ENCODE measurements at places on chromosomes 2 and 18.

GRCh38 chr2:166802475-166802874 lies 85.8 kb upstream of the XIRP2 start:
- DNase-seq = no peak

- DNase-seq = no peak
These were observed 9.8 kb downstream of the HPCAL1 start for GRCh38 chr2:10312437-10312957.

DNA sequence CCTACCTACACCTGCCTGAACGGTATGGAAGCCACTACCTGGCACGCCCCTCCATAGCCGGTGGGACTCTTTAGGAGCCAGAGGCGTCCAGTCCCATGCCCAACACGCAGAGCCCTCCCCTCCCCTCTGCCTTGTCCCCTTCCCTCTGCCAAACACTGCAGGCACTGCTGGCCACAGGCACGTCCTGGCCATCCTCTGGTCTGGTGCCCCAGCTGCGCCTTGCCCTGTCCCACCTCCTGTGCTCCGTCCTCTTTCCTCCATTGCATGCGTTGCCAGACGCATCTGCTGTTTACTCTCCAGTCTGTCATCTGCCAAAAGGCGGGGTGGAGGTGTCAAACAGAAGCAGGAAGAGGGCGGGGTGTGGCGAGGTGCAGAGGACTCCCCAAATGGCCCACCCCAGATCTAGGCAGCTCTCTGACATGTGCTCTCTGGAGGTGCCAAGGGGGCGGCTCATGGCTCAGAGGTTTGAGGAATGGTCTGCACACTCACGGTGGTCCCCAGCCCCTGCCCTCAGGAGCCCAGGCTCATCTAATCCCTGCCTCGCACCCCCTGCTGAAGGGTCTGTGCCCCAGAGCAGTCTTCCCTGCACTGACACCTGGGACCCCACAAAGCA lies 45.1 kb downstream of the HS6ST1 start:
- DNase-seq = peak; percentile 59

- no peak for DNase-seq
These were observed 20.7 kb downstream of the SLC4A3 start for GRCh38 chr2:219648176-219648575.

DNA sequence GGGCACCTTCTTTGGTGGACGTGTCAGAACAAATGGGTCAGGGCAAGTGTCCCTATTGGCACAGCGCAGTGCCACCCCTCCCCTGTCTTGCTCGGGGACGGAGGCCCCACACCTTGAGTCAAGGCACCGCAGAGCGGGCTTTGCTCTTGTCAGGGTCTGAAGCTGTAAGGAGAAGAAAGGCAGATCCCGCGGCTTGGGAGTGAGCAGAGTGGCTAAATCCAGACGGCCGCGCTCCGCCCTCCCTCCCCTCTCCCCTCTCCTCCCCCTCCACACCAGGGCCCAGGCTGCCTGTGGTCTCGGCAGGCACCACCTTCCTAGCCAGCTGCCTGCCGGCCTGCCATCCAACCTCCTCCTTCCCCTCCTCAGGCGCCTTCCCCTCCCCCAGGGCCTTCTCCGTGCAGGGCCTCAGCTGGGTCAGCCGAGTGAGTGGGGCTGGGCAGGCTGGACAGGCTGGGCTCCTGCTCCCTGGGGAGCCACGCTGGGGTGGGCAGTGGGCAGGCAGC lies 25.8 kb downstream of the SPEG start:
- DNase-seq = no peak

DNA sequence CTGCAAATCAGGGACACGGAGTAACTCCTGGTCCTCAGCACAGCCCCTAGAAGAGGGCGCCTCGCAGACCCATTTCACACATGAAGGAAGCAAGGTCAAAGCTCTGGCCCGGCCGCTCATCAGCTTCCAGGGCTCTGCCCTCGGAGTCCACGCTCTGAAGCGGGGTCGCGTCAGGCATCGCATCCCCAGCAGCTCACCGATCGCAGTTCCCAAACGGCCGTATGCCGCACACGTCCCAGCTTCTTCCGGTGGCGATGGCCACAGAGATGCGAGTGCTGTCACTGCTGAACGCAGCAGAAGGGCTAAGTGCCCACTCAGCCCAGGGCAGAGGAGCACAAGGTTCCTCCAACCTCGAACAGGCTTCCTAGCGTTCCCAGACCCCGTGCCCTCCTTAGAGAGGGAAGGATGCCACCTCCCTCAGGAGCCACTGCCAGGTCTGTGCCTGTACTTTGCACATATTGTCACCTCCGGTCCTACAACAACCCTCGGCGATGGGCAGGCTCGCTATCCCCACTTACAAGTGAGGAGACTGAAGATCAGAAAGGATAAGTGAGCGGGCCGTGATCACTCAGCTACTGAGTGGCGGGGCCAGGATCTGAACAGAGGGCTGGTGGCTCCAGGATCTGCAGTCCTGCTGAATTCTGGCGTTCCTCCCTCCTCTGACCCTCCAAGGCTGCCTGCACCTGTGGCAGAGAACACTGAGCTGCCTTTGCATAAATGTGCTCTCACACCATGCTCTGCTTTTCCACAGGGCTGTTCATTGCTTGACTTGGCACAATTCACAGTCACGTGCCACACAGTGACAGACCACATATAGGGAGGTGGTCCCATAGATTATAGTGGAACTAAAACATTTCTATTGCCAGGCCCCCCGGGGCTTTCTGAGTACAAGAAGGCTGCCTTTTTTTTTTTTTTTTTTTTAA lies 71.4 kb downstream of the COPS8 start:
- no peak for DNase-seq

DNA sequence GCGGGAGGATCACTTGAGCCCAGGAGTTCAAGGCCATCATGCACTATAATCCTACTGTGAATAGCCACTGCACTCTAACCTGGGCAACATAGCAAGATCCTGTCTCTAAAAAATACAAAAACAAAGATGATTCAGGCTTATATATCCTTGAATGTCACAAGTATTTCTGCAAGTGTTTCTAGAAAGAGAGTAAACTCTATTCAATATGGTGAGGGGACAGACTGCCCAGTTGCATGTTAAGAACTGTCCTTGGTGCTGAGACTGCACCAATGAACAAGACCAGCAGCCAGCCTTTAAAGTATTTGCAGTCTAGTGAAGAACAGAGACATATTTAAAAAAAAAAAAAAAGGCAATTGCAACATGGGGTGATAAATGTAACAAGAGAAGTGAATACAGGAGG lies 16.4 kb downstream of the MAP3K19 start:
- DNase-seq = no peak

DNA sequence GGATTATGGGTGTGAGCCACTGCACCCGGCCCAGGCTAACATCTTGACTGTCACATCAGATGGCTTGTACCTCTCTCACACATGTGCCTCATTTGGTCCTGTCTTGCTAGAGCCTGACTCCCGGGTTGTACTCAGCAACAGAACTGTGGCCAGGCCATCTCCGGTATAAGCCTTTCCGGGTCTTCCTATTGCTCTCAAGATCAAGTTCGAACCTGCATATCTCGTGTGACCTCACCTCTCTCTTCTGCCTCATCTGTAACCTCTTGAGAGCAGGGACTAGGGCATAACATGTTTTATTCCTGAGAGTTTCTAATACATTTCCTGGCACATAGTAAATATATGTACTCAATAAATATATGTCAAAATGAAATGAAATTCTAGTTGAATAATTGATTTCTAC lies 114.0 kb downstream of the ACAA2 start:
- DNase-seq = no peak

DNA sequence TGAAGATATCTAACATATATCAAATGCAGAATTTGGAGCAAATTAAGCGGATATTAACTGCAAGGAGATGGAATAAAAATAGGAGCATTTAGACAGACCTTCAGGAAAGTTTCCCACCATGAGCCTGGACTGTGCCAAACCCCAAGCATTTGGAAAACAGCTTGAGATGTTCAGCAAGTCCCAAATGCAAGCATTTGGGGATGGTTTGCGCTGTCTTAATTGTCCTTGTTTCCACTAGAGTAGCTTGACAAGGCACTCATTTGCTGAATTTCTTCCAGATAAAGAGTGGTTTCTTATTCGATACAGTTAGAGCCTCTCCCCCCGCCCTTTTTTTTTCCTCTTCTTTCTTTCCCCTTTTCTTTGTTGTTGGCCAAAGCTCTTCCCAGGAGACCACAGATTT lies 77.1 kb upstream of the CDC42EP3 start:
- no peak for DNase-seq

DNA sequence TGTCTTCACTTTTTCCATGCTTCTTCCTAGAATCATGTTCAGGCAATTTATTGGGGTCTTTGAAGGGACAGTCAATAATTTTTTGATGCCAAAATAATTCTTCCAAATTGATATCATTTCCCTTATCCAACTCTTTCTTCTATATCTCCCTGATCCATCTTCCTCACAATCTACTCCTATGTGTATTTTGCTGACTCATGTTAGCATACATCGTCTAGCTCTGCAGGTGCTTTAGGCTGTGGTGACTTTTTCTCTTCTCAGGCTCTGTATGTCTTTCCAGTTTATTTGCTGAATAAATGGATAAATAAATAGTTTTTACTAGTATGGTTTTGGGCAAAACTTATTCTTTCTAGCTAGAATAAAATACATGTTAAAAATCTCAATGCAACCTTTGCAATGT lies 1650.9 kb upstream of the TMEFF2 start:
- DNase-seq = no peak

DNA sequence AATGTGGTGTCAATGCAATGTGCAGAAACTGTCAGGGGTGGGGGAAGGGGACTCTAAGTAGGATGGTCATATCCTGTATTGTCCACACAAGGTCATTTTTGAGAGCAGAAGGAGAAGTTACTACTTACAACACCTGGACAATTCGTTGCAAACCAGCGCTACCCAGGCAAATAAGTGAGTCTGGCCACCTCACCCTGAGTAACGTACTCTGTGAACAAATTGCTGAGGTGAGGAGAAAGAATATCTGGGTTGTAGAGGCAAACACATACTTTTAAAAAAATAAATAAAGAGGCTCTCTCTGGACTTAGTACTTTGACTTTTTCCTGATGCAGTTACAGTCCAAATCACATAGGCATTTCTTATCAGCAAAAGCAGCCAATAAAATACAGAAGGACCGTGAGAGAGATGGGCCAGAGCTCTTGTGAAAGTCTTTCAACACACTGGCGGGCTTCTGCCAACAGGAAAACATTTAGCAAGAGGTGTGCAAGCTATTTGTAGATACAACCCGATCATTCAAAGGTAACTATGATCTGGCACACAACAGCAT lies 268.2 kb upstream of the ID2 start:
- no peak for DNase-seq

- no peak for DNase-seq
These were observed 2.2 kb downstream of the SETBP1 start for GRCh38 chr18:44682871-44683221.

DNA sequence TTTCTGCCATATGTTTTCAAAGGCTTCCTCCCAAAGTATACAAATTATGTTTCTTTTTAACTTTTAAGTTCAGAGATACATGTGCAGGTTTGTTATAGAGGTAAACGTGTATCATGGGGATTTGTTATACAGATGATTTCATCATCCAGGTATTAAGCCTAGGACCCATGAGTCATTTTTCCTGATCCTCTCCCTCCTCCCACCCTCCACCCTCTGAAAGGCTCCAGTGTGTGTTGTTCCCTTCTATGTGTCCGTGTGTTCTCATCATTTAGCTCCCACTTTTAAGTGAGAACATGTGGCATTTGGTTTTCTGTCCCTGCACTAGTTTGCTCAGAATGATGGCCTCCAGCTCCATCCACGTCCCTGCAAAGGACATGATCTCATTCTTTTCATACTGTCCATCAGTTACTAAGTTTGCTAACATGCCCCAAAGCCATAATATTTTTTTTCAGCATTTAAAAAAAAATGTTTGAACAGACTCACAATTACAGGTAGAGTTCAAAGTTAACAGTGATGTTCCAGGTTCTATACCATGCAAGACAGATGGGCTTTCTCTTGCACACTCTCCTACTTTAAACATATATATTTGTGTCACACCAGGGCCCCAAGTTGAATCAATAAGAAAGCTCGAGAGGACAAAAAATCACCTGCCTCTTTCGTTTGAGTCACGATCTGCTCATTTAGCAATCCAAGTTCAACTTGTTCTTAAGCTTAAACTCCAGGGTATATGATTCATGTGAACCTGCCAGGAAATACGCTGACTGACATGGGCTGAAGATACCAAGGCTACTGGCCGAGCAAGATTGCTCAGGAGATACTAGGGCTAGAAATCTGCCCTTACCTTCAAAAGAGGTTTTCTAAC lies 77.6 kb downstream of the AP1S3 start:
- no peak for DNase-seq

- no peak for DNase-seq
These were observed 116.6 kb downstream of the MTX2 start for GRCh38 chr2:176385838-176386237.

DNA sequence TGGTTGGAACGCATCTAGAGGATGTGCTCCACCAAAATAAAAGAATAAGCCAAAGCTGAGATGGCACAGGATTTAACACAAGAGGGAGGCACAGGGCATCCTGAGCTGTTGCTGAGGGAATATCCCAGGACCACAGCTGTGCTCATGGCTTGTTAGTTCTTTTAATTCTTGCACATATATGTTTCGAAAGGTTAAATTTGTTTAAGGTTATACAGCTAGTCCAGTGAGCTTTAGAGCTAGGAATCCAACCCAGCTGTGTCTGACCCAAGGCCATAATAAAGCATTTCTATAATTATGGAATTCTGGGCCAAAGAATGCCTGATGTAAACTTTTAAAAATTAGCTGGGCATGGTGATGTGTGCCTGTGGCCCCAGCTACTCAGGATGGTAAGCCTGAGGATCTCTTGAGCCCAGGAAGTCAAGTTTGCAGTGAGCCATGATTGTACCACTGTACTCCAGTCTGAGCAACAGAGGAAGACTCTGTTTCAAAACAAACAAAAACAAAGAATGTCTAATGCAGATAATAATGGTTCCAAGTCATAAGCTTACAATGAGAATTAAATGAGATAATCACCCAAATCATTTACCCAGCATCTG lies 66.4 kb upstream of the CCBE1 start:
- DNase-seq = no peak

DNA sequence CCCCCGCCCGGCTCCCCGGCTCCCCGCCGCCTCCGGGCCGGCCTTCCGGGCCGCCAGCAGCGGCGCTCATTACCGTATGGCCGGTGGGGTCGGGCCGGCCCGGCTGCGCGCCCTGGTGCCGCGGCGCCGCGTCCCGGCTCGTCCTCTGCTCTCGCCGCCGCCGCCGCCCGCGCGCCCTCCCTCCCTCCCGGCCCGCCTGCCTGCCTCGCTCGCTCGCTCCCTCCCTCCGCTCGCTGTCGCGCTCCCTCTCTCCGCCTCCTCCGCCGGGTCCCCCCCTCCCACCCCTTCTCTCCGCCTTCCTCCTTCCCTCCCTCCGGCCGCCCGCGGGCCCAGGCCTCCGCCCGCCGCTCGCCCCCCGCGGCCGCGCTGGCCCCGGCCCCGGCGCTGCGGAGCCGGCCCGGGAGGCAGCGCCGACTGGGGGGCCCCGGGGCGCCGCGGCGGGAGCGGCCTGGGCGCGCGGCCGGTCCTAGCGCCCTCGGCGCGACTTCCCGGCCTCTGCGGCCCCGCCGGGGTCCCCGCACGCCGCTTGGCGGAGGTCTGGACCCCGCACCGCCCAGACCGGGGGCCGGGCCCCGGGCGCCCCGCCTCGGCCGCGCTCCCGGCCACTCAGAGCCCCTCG lies at the start of gene DNMT3A:
TSS of gene DNMT3A (minus strand) at position 173 of the 619 bp plus-strand sequence. CDS start 27,941 bp downstream, outside the sequence.
- DNase-seq = peak; percentile 58

GRCh38 chr2:70946832-70947442 lies 11.2 kb downstream of the ATP6V1B1 start:
- DNase-seq = peak; percentile 33

- DNase-seq = no peak
These were observed 21.6 kb upstream of the SULT1C2 start for GRCh38 chr2:108267101-108267500.

Measured in CD4-positive, alpha-beta T cell treated with Interferon alpha-2 for 1 hour (primary cell).